NCI-H69 (cell line): ENCODE measurements at places on chromosomes 16 and 17.

DNA sequence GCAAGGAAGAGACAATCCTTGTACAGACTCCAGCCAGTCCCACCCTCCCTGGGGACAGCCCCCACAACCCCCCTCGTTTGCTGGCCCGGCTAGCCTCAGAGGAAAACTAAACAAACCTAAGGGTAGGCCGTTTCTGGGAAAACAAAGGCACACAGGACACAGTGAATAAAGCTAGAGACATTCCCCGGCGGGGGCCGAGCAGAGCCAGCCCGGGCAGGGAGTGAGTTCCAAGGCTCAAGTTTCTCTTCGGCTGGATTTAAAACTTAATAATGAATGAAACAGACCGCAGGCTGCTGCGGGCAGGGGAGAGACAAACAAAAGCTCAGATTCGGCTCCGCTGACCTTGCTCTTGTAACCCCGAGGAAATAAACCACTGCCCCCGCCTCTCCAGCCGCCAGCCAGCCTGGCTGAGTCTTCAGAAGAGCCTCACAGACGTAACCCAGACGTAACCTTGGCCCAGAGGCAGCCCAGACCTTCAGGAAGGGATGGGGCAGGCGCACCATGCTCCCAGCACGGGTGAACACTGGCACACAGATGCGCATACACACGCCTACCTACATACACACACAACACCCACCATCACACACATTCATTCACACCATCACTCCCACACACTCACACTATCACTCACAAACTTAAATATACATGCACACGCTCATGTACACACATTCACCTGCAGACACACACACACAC is 216.0 kb downstream of the ZNF423 start:
- peak; percentile 66 for DNase-seq

- peak; percentile 42 for DNase-seq
These were observed 11.1 kb downstream of the ZNF385C start for GRCh38 chr17:42087042-42087701.

- DNase-seq: no peak
These were observed 124.2 kb upstream of the SMURF2 start for GRCh38 chr17:64786337-64786736.

DNA sequence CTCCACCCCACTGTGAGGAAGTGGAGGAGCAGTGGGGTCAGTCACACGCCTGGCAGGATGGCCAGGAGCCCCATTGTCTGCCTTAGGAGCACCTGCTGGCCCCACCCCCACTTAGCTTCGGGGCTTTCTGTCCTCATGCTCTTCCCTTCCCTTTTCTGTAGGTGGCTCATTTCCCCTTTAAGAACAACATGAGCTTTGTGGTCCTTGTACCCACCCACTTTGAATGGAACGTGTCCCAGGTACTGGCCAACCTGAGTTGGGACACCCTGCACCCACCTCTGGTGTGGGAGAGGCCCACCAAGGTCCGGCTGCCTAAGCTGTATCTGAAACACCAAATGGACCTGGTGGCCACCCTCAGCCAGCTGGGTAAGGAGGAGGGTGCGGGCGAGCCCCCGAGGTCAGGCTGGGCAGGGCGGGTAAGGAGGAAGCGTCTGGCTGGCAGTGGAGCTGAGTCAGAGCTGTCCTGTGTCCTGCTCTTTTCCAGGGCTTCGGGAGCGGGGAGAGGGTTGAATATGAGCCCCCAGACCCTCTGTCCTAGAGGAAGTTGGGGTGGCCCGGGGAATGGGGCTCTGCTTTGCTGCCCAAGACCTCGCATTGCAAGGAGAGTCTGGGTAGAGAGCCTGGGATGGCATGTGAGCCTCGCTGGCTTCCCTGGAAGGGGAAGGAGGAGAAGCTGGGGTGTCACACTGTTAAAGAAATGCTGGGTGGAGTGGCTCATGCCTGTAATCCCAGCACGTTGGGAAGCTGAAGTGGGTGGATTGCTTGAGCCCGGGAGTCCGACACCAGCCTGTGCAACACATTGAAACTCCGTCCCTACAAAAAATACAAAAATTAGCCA is 9.2 kb upstream of the SERPINF1 start:
- DNase-seq: peak; percentile 75

DNA sequence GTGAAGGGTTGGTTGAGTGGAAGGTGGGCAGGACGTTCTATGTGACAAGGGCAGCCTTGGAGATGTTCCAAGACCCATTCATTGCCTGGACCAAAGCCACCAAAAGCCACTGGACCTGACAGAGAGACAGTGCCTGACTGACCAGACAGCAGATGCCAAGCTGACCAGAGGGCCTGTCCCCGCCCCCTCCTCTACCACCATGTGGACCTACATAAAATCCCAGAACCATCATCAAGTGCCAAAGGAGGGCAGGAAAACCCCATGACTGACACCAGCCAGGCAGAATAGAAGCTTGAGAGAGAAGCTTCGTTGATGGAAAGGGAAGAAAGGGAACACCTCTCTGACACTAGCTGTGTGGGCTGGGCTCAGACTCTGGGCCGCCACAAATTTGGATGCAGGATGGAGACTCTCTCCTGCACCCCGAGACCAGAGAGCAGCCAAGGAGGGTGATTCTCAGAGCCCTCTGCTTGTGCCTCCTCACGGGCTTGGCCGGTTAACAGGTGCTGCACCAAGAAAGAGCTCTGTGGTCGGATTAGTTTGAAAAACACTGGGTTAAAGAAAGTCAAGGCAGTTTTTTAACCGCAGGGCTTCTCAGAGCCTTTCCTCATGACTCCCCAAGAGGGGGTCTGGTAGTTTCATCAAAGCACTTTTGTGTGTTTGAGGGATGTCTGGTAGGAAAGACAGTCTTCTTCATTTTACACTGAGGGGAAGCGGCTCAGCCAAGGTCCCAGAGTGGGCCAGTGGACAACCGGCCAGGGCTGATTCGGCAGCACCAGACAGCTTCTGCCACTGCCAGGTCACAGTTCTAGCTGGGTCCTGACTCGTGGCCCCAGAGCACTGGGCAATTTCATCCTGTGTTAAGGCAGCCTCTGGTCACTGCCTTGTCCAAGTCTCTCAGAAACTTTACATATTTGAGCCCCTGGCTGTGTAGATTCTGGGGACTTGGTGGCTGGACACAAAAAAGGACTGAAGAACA is 1.7 kb downstream of the TNFRSF13B start:
- DNase-seq: no peak

GRCh38 chr17:64741038-64741641 is 79.0 kb upstream of the SMURF2 start:
- DNase-seq: no peak

DNA sequence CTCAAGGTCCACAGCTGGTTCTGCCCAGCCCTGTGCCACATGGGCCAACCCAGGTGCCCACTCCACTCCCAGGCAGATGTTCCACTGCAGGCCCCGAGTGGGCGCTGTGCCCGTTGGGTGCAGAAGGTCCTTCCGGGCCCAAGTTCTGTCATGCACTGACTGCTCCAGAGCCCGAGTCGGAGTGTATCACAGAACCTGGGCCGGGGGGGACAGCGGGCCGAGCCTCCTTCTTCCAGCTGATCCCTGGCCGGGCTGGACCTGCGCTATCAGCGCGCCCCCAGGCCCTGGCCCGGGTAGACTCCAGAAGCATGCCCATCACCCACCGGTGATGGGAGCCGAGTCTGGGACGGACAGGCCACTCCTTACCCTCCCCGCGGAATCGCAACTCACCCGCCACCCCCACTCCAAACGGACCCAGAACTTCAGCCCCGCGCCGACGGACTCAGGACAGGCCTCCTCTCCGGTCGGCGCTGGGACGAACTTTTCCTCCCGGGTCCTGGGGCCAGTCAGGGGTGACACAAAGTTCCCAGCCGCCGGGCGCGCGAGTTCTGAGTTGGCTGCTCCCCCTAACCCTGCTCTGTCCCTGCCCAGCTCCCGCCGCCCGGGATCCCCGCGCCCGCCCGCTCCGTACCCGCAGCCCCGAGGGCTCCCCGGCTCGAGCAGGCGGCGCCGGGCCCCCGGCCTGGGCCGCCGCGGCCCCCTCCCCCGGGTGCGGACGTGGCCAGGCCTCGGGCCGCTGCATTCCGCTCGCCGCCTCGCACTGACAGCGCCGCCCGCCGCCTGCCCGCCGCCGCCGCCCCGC is at the start of gene COPZ2:
TSS of gene COPZ2 (minus strand) at position 762 of the 802 bp plus-strand sequence. CDS start at position 742, 20 bp downstream.
- peak; percentile 59 for DNase-seq

DNA sequence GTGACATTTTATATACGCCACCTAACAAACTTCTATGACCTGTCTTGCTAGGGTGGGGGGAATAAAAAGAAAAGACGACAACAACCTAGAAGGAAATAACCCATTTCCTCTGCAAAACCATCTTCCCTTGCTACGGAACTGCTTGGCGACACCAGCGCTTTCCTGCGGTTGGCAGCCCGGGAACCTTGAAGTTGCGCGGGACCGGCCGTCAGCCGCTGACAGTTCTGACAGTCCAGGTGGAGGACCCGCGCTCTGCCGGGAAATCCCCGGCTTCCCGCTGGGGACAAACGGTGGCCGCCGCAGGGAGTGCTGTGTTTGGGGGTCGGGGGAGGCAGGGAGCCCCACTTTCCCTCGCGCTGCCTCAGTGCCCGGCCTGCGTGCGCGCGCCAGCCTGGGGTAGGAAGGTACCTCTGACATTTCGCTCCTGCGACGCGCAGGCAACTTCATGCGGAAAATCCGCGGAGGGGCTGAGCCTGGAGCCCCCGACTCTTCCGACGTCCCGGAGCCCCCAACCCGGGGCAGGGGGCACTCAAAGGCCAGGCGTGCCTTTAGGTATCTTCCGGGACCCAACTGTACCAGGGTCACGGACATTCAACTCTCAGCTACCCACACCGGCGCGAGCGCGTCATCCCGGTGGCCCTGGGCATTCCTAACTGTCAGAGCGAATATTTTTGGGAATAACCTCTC is 516 bp downstream of the SLC16A6 start:
- DNase-seq: peak; percentile 73

DNA sequence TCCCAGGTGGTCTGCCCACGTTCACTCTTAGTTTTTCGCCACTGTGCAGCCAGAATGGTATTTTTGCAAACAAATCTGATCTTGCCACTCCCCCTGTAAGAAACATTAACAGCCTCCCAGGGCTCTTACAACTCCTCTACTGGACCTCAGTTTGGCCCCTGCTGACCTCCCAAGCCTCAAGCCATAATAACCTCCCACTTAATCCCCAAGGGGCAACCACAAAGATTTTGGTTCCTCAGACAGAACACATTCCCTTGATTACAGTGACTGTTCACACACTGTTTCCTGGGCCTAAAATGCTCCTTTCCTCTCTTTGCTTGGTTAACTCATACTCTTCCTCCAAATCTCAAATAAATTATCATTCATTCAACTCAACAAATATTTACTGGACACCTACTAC is 21.5 kb upstream of the CD300E start:
- DNase-seq: no peak

DNA sequence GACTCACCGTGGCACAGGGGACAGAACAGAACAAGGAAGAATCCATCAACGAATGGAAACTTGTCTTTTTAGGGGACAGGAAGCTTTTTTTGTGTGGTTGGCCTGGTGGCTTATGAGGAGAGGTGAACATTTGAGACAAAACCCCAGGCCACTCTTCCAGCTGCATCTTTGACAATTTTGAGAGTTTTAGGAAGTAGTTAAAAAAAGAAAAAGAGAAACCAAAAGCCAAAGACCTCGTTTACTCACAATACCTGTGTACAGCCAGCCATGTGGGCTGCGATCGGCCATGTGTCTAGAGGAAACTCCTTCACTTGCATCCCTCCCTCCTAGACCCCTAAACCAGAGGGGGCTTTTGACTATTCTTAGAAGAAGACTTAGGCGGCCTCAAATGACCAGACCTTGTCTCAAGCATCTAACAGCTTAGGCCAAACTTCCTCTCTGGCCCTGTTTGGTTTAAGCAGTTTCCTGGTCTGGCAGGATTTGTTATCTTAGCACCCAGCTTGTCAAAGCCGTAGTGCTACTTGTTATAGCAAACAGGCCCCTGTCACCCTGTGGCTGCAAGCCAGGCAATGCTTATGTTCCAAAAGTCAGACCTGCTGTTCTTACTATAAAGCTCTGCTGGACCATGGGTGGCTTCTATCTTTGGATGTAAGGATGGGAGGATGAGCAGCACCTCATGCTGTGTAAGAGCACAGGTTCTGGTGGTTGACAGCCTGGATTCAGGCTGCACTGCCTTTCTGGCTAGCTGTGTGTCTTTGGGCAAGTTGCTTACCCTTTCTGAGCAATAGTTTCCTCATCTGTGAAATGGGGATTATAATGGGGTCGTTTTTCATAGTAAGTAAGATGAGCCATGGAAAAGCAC is 17.7 kb downstream of the KSR1 start:
- peak; percentile 52 for DNase-seq

DNA sequence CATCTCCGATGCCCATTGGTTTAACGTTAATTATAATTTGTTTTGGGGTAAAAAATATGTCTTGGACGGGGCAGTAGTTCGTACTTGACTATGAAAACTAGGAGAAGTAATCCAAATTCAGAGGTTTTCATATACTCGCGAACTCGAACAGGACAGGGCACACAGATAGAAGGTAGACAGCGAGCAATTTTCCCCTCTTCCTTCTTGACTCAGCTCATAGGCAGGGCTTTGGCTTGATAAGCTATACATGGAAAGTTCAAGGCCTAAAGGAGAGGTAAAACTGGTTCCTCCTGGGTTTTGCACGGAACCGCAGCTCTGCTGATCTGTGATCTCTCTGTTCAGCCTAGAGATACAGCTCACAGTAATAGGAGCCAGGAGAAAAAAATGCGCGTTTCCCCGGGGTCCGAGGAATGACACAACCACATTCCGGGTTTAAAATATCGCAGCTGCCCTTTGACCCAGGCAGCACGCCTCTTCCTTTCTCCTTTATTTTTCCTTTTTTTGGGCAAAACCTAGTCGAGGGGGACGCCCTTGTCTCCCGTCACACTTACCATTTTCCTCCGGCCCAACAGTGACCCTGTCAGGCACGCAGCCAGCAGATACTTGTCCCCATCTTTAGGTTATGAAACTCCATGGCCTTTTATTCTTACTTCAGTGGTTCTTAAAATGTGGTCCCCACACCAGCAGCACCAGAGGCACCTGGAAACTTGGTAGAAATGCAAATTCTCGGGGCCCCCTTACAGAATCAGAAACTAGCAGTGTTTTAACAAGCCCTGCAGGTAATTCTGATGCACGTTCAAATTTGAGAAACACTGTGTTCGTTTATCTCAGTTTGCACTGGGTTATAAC is 1.7 kb upstream of the LASP1 start:
- peak; percentile 81 for DNase-seq

DNA sequence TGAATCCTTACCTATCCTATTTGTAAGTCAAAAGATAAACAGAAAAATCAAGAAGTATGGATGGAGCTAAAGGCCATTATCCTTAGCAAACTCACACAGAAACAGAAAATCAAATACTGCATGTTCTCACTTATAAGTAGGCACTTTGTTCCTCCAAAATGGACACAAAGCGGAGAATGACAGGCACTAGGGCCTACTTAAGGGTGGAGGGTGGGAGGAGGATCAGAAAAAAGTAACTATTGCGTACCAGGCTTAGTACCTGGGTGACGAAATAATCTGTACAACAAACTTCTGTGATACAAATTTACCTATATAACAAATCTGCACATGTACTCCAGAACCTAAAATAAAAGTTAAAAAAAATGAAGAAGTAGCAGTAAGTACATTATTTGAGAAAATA is 164.3 kb downstream of the PARN start:
- DNase-seq: no peak

- peak; percentile 55 for DNase-seq
These were observed 173.8 kb downstream of the CDH8 start for GRCh38 chr16:61862221-61863155.

- DNase-seq: peak; percentile 85
These were observed 1.0 kb upstream of the HEXIM2 start for GRCh38 chr17:45160447-45161287.
